BJ (cell line): ENCODE measurements at places on chromosomes 1 and 21.

DNA sequence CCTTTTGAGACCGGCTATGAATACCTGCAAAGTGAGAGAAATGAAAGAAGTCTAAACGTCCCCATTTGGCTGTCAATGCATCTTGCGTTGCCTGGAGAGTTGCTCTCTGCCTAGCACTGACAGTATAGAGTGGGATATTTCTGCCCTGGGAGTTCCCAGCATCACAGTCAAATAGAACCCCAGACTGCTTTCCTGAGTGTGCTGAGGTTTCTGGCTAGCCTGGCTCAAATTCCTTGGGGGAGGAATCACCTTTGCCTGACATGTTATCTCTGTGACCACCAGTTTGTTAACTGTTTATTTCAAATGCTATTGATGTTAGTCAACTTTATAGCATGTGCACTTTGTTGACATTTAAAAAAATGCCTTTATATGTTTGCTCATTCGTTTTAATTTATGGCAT is 212.0 kb upstream of the FAM78B start:
- no peak for DNase-seq

- no peak for DNase-seq
Observed at GRCh38 chr1:175208773-175209492, 16.4 kb upstream of the KIAA0040 start.

GRCh38 chr1:227486559-227486958 is 76.8 kb upstream of the ZNF678 start:
- no peak for DNase-seq

DNA sequence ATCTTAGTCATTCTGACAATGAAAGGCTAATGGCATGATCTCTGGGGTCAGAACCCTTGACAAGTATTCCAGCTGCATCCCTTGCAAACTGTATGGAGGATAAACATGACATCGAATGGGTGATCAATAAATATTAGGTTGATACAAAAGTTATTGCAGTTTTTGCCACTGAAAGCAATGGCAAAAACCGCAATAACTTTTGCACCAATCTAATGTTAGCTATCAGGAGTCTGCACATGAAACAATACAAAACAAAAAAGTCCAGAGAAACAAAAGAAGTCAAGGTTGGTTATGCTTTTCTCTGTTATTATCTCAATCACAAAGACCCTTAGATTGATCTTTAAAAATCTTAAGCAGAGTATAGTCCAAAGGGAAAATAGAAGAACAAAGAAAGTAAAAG is 292.7 kb downstream of the DUSP10 start:
- no peak for DNase-seq

- no peak for DNase-seq
Observed at GRCh38 chr1:168490306-168490705, 53.5 kb downstream of the XCL2 start.

GRCh38 chr1:75276385-75276784 is 142.2 kb downstream of the LHX8 start:
- DNase-seq = no peak

DNA sequence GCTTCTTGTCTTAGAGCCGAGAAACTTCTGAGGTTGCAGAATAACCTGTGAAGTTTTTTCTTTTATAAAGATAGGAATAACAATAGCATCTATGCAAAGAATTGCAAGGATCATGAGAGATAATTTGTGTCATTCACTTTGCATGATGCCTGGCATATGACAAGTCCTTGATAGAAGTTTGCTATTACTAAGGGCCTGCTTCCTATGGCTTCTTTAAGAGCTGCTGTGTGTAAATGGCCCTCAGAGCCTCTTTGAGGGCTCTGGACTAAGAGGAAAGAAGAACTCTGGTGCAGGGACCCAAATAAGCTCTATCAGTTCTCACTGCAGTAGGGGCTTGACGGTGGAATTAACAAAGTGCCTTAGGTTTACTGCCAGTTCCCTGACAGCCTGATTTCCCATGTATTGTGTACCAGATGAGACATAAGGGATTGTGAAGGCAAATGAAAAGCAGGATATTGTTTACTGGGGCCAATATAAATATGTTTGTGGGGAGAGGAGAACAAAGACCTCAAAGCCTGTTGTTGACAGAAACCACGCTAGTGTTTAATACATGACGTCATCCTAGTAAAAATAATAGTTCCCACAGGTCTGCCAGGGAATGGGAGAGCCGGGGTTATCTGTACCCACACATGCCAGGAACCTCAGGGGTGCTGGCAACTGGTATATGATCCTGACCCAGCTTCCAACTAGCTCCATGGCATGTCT is 131.2 kb upstream of the UBE2U start:
- no peak for DNase-seq

DNA sequence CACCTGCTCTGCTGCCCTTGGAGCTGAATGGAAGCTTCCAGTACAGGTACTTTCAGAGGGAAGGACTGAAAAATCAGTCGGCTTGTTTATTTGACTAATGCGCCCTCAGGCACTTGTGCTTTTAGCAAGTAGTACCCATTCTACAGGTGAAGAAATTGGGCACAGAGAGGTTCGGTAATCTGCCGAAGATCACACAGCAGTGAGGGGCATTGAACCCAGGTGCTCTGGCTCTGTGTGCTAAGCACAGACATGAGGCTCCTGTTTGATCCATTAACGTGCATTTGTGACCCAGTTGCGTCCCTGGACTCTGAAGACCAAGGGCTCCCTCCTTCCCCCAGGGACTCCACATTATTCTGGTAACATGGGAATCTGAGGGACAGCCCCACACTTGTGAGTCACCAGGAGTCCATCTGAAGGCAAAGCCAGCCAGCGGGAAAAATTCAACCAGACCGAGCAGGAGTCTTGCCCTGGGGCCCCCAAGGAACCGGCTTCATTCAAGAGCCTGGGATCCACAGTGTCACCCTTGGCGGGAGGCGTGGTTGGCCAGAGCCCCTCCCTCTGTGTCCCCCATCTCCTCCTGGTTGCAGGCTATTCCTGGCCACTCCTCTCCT is 192.4 kb upstream of the ARHGEF16 start:
- no peak for DNase-seq

- DNase-seq = peak; percentile 69
Observed at GRCh38 chr1:211639475-211640300, 35.7 kb downstream of the NEK2 start.

- no peak for DNase-seq
Observed at GRCh38 chr1:93666613-93667384, 14.8 kb downstream of the BCAR3 start.

- DNase-seq = no peak
Observed at GRCh38 chr1:180130651-180131050, 24.0 kb upstream of the QSOX1 start.

GRCh38 chr21:31331231-31331630 is 12.8 kb downstream of the TIAM1 start:
- DNase-seq = no peak

DNA sequence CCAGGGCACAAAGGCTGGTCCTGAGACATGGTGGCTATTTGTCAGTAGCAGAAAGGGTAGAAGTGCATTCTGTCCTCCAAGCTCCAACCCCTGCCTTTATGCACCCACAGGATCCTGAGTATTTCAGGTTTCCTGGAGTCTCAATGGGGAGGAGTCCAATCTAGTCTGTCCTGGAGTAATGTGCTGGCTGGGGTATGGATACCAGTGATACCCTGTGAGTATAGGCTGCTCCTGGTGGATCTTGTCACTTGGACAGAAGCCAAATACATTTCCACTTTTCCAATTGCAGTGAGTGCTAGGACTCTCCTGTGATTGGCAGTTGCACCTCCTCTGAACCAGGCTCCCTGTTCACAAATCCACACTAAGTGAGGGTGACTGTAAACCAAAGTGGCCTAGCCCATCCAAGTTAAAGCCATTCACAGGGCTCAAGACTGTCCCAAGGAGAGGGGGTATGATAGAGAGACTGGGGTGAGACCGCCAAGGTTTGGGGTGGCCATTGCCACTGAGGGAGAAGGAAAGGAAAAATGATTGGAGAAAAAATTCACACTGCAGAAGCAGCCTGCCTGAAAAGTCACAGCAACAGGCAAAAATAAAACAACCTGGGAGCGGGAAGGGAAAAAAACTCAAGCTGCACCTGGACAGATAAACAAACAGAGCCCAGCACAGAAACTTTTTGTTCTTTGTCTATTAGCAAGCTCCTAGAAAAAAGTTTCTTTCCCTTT is 163.4 kb upstream of the ETV3 start:
- no peak for DNase-seq

- DNase-seq = no peak
Observed at GRCh38 chr1:42601472-42601871, 56.8 kb upstream of the PPIH start.

DNA sequence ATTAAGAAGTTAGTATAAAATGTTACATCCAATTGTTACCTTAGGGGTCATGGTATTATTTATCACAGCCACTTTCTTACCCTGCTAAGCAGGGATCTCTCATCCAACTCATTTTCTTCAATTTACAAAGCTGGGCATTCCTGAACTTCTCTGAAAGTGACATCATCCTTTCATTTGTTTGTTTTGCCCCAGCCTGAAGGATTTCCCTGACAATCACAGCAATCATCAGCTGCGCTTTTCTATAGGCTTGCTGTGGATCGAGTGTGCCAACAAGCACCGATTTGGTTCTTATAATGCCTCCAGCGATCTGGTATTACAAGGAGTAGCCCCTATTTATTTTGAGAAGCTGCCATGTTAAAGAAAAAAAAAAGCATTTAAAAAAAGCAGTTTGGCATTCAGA is 240.2 kb downstream of the USH2A start:
- DNase-seq = peak; percentile 11

- DNase-seq = no peak
Observed at GRCh38 chr1:212645546-212646543, 37.3 kb downstream of the ATF3 start.

- DNase-seq = no peak
Observed at GRCh38 chr1:92915547-92915946, 45.7 kb downstream of the DIPK1A start.

DNA sequence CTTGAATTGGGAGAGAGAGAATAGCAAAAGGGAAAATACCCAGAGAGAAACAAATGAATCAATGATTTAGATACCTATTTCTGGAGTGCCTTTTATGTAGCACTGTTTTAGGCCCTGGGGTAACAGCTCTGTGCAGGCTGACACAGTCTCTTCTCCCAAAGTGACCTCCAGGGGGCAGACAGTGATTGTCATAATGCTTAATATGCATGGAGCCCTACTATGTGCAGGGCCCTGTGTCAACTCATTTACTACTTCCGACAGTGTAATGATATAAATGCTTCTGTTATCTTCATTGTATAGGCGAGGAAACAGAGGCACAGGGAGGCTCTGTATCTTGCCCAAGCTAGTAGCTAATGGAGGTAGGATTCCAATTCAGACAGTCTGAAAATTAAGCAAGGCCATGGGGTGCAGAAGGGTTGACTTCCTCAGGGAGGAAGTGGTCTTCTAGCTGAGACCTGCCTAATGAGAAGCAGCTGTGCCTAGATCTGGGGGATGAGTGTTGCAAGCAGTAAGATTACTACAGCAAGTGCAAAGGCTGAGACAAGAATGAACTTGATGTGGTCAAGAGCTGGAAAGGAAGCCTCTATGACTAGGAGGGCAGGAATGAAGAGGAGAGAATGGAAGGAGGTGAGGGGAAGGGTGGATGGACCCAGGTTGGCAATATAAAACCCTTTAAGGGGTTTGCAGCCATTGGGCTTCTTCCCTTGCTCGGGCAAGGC is 16.2 kb upstream of the SERINC2 start:
- peak; percentile 91 for DNase-seq

- DNase-seq = no peak
Observed at GRCh38 chr1:62962901-62963776, 179.2 kb downstream of the ATG4C start.
